ELF-1 (cell line): ENCODE measurements at places on chromosomes 16 and 17.

DNA sequence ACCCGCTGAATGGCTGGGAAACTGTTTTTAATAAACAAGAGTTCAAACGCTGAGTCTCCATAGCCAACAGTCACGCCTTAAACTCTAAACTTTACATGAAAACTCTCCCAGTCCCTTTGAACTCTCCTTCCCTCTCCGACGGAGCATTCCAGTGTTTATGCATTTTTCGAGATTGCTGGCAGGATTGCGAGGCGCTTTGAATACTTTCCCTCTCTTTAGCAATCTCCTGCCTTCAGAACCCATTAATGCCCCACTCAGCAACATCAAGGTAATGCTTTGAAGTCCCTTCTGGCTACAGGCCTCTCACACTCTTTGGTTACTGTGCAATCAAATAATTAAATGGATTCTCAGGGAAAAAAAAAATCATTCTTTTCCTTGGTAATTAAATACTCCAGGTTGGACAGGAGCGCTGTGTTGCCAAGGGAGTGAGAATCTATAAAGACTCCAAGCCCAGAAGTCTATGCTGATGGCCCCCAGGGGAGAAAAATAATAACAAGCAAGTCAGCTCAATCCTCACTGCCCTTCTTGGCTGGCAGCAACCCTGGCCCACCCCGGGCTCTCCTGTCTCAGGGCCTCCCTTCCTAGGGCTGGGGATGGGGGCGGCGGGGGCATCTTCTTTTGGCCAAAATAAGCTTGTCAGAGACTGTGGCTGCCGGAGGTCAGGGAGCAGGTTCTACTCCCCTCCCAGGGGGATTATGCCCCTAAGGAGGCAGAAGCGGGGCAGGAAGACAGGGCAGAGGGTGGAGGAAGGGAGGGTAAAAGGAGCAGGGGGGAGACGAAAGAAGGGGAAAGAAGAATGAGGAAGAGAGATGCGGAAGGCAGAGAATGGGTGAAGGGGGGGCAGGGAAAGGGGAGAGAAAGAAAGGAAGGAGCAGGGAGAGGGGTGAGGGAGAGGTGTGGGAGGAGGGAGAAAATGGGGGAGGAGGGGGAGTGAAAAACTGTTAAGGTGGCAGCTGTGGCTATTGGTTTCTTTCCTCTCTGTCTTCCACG is 45.2 kb downstream of the AXIN2 start:
- DNase-seq = peak; percentile 75

DNA sequence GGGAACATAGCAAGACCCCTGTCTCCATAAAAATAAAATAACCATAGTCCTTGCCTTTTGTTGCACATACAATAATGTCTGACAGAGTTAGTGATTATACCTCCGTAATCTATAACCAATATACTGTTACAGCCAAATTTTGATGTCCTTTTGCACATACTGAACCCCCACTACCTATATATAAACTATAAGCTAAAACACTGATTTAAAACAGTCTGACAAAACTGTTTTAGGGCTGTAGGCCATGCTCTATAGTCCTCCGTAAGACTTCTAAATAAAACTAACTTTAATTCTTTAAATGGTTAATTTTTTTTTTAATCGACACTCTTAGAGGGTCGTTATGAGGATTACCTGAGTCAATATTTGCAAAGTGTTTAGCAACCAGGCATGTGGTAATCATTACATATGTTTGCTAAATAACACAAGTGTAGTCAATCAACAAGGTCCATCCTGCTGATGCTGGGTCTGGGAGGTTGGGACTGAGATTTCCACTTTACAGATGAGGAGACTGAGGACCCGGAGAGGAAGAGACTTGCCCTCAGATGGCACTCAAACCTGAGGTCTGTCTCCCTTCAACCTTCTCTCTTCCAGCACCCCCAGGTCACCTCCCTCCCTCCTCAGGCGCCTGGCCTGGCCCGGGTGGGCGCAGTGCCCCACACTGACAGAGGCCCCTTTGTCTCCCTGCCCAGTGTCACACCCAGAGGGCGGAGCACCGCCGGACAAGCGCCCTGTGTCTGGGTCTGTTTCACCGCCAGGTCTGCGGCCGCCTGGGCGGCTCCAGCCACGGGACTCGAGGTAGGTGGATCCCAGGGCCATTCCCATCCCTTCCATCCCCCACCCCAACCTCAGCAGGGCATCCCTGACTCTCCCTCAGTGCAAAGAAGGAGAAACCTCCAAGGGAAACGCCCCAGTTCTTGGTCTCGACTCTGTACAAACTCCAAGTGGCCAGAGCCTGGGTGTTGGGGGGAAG is 10.3 kb downstream of the ZNF385C start:
- no peak for DNase-seq

DNA sequence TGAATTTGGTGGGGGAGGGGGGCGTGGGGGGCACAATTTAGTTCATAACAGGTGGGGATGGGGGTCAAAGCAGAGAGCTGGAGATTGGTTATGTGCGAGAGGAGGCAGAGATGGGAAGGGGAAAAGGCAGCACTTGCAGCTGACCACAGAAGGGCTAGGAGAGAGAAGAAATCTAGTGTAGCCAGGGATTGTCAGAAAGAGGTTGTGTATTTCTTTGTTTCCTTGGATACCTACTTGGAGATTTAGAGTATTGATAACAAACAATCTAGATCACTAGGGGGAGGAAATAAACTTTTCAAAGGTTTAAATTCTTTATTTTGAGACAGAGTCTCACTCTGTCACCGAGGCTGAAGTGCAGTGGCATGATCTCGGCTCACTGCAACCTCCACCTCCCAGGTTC is 47.1 kb upstream of the YPEL2 start:
- no peak for DNase-seq

GRCh38 chr17:66763056-66763455 is 71.9 kb upstream of the CACNG5 start:
- no peak for DNase-seq

DNA sequence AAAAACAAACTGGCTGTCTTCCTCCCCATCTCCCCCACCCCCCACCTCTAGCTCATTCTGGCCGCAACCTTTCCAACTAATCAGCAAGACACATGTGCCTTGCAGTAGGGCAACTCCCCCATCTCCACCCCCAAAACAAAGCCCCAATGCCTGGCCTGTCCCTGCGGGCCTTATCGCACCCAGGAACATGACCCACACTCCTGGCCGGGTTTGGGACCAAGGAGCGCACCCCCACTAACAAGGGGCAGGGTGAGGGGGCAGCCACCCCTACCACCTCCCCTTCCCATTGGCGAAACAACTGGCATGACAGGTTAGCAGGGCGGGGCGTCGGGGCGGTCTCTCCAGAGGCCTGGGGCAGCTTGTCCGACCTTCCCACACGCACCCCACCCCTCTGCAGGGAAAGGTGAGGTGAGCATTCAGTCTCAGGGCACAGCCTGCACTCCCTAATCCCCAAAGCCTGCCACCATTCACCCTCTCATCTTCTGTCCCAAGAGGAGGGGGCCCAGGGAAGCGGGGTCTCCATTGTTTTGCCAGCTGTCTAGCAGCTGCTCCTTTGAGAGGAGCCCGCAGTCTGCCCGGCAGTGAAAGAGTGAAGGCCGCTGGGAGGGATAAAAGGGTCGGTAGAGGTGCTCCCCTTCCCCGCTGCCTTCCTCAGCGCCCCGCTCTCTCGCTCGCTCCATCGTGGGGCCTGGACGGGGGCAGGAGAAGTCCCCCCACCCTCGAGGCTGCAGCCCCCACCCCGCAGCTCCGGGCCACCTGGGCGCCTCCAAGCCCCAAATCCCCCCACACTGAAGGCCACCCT is 765 bp downstream of the MYO18A start:
- peak; percentile 66 for DNase-seq

DNA sequence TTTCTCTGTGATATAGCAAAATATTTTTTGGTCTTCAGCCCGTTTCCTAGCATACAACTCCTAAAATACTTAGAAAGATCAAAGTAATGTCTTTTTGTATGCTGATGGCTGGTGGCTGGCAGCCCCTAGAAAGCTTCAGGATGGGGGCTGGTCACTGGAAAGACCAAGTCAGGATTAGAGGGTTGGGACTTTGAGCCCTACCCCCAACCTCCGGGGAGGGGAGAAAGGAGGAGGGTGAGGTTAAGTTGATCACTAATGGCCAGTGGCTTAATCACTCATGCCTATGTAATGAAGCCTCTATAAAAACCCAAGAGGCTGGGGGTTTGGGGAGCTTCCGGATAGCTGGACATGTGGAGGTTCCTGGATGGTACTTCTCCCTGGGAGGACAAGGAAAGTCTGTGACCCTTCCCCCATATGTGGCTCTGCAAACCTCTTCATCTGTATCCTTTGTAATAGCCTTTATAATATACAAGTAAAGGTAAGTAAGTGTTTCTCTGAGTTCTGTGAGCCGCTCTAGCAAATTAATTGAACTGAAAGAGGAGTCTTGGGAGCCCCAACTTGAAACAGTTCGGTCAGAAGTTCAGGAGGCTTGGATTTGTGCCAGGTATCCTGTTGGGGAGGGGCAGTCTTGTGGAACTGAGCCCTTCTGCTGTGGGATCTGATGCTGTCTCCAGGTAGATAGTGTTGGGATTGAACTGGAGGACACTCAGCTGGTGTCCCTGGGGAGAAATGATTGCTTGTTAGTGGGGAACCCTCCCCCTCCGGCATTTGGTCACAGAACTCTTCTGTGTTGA is 3.5 kb downstream of the SLC7A6 start:
- peak; percentile 30 for DNase-seq

DNA sequence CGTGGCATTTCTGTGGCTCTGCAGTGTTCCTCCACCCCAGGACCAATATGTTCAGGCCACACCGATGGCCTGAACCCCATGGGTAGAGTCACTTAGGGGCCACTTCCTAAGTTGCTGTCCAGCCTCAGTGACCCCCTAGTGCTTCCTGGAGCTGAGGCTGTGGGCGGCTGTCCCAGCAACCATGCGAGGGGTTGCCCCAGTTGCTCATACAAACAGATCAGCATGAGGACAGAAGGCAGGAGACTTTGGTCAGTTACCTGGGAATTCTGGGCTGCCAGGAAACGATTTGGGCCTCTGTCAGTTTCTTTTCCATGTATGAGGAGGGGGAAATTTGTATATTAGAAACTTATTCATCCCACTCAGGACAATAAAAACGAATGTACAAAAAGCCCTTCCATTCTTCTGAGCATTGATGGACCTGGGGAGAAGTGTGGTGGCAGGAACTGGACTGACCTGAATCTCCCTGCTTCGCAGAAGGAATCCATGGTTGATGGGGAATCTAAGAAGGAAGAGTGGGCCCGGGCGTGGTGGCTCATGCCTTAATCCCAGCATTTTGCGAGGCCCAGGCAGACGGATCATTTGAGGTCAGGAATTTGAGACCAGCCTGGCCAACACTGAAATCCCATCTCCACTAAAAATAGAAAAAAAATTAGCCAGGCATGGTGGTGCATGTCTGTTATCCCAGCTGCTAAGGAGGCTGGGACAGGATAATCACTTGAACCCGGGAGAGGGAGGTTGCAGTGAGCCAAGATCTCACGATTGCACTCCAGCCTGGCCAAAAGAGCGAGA is 4.9 kb upstream of the IL32 start:
- no peak for DNase-seq

GRCh38 chr17:51597345-51597744 is 337.0 kb downstream of the UTP18 start:
- no peak for DNase-seq
